ENCODE measurements at places on chromosomes 4 and X.

GRCh38 chrX:123961268-123962005, at the start of gene STAG2:
TSS of gene STAG2 (plus strand) at chrX:123961706. CDS start at chrX:124022628, 60,922 bp downstream.
- DNase-seq = peak; percentile 65

GRCh38 chr4:6869944-6870343, 39.7 kb upstream of the TBC1D14 start:
- no peak for DNase-seq

GRCh38 chr4:110704748-110705439, 82.0 kb upstream of the PITX2 start:
- no peak for DNase-seq

- peak; percentile 52 for DNase-seq
Measured at GRCh38 chr4:129240816-129241215, 144.9 kb downstream of the C4orf33 start.

GRCh38 chr4:76989391-76990061, 40.0 kb downstream of the SEPTIN11 start:
- no peak for DNase-seq

DNA sequence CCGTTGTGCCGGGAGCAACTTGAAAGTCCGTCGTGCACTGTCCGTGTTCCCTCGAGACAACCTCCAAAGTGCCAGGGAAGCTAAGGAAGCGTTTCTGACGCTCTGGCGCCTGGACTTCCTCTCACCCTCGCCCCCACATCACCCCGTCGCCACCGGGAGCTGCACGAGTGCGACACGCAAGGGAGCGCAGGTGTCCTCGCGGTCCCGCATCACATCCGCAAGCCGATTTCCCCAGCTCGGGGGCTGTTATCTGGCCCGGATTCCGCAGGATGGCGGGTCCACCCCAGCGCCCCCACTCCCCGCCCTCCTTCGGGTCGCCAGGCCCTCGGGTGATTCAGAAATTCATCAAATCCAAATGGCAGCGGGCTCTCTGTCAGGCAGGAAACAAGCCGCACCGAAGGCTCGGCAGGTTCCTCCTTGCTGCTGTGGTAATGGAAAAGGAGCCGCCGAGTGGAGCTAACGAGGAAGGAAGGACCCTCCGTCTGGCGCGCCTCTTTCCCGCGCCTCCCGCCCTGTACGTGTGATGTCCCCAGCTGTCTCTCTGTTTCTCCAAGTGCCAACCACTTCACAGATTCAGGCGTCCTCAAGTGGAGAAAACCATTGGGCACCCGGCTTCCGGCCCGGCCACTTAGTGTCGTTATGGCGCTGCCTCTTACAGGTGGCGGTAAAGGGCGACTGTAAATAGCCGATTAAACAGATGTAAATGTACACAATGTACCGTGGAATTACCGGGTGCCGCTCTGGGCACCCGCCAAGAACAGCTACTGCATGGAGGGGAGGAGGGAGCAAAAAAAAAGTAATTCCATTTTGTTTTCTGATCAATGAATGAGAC, 921 bp upstream of the SETD7 start:
- peak; percentile 52 for DNase-seq

- no peak for DNase-seq
Measured at GRCh38 chrX:133645977-133646718, 230.9 kb upstream of the GPC4 start.

- no peak for DNase-seq
Measured at GRCh38 chr4:7285244-7286094, 93.1 kb downstream of the SORCS2 start.

DNA sequence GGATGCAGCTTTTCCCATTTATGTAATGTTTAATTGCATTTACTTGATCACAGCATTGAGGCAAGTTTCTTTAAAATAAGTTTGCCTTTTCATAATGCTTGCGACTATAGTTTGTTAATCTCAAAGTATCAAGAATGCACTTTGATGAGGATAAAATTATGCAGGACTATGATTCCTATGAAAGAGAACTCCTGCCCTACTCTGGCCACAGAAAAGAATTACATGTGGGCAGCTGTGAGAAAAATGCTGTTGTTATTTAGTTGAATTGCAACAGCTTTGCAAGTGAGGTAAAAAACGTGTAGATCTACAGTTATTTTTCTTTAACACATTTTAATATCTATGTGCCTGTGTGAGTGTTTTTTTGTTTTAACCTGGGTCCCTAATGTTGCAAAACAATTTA, 12.5 kb upstream of the OSTC start:
- no peak for DNase-seq

DNA sequence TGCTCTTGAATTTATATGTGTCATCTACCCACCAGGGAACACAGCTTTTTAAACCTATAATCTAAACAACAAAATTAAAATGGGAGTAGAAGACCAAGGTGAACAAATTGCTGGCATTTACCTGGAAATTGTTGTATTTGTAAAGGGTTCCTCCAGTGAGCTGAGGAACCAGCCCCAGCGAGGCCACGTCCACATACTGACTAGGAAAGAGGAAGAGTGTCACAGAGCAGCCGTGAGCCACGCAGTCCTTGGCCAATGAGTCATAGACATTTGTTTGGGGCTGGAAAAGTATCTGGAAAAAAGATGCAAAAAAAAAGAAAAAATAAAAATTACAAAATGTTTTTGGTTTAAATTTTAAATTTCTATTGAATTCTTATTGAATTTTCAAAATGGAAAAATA, 58.7 kb downstream of the METTL14 start:
- no peak for DNase-seq

GRCh38 chr4:21113496-21114223, 413.4 kb downstream of the PACRGL start:
- no peak for DNase-seq

GRCh38 chr4:110516106-110516922, 40.4 kb downstream of the ENPEP start:
- DNase-seq = peak; percentile 11

DNA sequence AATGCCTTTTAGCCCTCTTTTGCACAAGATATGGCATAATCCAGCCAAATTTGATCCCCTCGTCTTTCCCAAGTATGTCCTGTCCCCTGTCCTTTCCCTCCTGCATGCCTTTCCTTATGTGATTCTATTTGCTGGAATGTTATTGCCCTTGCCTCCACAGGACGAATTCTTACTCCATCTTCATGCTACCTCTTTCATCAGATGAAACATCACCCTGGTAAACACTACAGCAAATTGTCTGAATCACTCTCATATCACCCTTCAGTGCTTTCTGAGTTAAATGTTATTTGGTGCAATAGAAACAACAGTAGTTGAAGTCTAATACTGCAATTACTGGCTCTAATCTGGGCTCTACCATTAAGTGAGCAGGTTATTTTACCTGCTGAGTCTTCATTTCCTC, 52.2 kb upstream of the FAT1 start:
- DNase-seq = no peak

- DNase-seq = no peak
Measured at GRCh38 chrX:119187298-119187697, 48.8 kb upstream of the PGRMC1 start.

- DNase-seq = no peak
Measured at GRCh38 chr4:23706972-23707651, 182.7 kb downstream of the PPARGC1A start.

DNA sequence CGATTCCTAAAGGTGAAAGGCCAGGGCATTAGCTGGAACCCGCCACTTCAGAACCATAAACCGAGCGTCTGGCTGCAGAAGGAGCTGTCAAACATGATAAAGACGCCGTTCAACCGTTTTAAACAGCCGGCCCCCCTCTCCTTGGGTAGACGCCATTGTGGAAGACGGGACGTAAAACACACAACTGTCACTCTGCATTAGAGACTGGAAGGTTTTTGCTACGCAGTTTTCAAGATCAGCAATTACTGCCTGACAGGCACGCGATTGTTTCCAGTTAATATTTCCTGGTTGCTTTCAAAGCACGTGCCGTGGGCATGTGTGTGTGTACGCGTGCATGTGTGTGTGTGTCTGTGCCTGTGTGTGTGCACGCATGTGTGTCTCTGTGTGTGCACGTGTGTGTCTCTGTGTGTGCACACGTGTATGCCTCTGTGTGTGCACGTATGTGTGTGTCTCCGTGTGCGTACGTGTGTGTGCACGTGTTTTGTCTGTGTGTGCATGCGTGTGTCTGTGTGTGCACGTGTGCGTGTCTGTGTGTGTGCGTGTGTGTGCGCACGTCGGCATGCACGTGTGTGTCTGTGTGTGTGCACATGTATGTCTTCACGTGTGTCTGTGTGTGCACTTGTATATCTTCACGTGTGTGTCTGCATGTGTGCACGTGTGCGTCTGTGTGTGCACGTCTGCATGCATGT, 48.8 kb downstream of the SHOX start:
- DNase-seq = no peak

- DNase-seq = no peak
Measured at GRCh38 chr4:126742048-126742447, 890.7 kb upstream of the INTU start.

DNA sequence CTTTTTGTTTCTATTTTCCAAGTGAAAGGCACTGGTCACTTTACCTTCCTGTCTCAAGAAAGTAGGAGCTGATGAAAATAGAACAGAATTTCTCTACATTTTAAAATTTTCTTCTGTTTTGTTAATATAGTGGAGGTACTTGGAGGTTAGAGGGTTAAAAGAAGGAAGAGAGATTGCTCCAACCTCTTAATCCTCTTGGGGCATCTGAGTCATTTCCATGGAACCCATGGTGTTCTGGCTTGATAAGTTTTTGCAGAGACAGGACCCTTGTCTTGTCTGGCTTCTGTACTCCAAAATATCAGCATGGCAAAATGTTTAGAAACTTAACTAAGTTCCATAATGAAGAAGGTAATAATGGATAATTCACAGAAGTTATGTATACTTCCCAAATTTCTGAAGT, 727.2 kb downstream of the C4orf33 start:
- DNase-seq = no peak

DNA sequence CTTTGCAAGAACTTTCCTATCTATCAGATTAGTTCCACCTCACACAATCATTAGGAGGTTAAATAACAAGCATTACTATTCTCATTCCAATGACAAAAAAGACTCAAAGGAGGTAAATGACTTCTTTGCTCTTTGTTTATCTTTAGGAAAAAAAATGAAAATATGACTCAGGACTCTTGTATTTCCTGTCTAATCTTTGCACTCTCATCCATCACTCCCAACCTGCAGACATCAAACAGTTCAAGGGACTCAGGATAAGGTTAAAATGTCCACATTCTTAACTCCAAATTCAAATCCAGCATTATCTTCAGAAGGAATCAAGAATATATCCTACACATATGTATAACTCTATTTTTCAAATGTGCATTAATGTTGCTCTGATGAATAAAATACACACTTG, 139.6 kb downstream of the UNC5C start:
- no peak for DNase-seq

GRCh38 chrX:118503260-118504041, 7.8 kb downstream of the DOCK11 start:
- DNase-seq = no peak

DNA sequence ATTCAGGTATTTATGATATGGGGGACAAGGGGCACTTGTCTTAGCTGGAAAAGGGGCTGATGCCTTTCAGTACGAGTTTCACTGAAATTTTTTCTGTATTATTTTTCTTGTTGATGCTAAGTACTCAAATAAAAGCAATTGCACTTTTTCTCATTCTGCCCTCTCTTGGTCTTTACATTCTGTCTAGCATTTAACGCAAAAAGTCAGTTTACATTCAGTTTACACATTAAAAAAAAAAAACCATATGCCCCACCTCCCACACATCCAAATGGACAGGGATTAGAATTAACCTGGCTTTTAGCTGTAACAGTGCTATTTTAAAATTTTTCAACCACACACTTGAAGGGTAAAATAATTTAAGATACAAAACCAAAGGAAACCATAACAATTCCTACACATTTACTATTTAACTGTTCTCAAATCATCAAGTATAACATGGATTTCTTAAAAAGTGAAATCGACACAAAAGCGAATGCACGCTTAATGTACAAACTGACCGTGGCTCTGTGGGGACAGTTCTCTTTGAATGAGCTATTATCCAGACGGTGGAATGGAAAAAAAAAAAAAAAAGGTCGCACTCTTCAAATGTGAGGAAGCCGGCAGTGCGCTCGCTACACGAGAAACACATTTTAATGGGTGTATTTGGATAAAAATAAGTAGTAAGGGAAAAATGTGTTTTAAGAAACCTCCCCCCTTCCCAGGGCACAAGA, 1.4 kb downstream of the AMMECR1 start:
- DNase-seq = no peak

DNA sequence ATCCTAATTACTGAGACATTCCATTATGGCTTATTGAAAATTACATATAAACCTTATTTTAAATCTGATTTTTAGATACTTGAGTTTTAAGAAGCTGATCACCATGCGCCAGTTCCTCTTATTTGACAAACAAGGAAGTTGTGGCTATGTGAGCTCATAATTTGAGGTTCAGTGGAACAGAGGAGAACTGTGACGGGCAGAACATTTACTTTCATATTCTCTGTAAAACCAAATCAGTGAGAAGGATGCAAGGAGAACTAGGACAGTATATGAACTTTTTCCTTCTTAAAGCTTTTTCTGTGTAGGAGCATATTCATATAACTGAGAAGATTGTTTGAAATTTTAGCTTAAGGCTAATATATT, 25.3 kb downstream of the STIM2 start:
- DNase-seq = no peak

DNA sequence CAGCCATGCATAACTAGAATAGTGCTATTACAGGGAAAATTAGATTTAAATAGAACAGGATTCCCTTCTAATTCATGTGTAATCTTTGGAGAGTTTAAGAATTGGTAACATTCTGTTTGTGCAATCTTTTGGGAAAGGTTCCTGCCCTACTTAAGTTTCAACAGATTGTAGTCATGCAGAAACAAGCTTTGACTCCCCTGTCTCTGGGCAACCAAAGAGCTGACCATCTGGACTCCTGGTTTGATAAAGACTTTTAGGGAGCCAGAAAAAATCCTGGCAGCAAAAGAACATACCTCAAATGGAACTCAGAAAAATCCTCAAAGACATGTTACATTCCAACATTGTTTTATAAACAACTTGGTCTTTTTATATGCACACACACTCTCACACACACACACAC, 191.1 kb upstream of the NEIL3 start:
- DNase-seq = no peak

GRCh38 chr4:143369552-143369951, 32.9 kb downstream of the GAB1 start:
- no peak for DNase-seq

DNA sequence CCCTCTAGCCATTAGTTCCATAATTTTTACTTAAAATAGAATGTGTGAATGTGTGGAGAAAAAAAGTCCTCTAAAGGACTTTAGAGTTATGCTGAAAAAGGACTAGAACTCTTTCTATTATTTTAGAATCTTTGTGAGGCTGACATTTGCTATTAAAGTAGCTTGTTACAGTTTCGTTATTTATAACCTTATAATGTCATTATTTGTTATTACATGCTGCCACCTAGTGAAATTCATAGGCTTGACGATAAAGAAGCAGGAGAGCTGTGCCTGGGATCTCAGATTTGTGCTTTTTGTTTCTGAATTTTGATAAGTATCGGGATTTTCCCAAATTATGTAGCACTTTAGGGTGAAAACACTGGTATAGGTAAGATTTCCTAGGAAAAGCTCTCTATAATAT, 38.5 kb upstream of the TAPT1 start:
- DNase-seq = peak; percentile 5

GRCh38 chr4:115274545-115274944, 161.1 kb upstream of the NDST4 start:
- DNase-seq = peak; percentile 11

All from NCI-H748 treated with DMSO at 0.1 percent for 48 hours (cell line).